Stimulated activated CD8-positive, alpha-beta memory T cell treated with anti-CD3 and anti-CD28 coated beads, Interleukin-4, amount 100 ng/mL, for 24 hours (primary cell): ENCODE measurements at places on chromosomes 6 and 20.

- DNase-seq = no peak
Measured at GRCh38 chr20:49579195-49579594, 11.3 kb upstream of the PTGIS start.

- no peak for DNase-seq
Measured at GRCh38 chr6:56671651-56672461, 29.2 kb upstream of the DST start.

GRCh38 chr20:38252292-38253288 lies 7.9 kb downstream of the KIAA1755 start:
- no peak for DNase-seq

DNA sequence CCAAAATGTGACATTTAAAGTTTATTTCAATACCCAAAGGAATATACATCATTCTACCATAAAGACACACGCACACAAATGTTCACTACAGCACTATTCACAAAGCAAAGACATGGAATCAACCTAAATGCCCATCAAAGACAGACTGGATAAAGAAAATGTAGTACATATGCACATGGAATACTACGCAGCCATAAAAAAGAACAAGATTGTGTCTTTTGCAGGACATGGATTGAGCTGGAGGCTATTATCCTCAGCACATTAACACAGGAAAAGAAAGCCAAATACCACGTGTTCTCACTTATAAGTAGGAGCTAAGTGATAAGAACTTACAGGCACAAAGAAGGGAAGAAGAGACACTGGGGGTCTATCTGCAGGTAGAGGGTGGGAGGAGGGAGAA lies 22.4 kb downstream of the ATP9A start:
- no peak for DNase-seq

- no peak for DNase-seq
Measured at GRCh38 chr6:140825731-140826130, 1307.0 kb upstream of the GJE1 start.

DNA sequence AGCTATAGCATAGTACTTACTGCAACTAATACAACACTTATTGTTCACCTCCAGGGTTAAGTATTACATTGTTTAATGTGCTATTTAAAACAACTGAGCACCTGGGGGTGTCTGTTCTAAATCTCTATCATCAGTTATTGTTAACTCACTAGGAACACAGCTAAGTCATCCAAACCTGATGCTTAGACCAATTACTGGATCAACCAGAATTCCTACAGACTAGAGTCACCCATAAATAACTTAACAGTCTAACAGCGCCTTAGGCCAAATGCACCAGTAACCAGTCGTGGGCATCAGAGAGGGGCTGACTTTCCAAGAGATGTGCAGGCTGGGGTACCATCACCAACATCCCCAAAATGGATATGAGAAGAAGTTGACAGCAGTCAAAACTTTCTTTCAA lies 110.7 kb downstream of the ADTRP start:
- DNase-seq = no peak

DNA sequence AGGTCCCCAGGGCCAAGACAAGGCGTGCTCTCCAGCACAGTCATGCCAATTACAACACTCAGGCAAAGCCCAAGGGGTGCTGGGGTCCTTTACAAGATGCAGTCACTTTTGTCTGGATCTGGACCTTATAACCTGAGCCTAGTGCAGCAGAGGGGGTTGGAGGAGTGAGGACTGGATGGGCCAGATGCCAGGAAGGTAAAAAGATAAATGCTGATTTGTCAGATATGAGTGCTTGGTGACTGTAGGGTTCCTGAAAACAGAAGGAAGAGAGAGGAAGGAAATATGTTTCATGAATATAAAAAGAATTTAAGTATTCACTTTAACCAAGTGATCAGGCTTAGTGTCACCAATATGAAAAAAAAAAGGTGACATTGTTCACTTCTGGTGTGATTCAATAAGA lies 43.4 kb upstream of the TFAP2A start:
- no peak for DNase-seq

GRCh38 chr6:133880896-133881295 lies 8.0 kb upstream of the TCF21 start:
- DNase-seq = no peak

DNA sequence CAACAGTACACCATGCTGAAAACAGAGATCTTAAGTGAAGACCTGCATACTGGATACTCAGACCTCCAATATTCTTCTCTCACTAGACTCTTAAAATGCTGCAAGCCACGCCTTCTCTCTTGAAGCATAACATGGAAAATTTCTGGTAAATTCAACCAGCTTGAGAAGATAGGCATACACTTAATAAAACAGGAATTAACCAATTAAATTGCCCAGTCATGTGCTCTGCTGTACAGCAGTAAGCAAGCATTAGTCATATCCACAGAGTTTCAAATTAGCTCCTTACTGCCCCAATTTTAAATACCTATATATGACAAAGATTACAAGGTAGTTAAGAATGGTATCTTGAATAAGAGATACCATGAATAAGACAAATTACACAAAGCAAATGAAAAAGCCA lies 53.8 kb downstream of the C6orf58 start:
- DNase-seq = no peak

DNA sequence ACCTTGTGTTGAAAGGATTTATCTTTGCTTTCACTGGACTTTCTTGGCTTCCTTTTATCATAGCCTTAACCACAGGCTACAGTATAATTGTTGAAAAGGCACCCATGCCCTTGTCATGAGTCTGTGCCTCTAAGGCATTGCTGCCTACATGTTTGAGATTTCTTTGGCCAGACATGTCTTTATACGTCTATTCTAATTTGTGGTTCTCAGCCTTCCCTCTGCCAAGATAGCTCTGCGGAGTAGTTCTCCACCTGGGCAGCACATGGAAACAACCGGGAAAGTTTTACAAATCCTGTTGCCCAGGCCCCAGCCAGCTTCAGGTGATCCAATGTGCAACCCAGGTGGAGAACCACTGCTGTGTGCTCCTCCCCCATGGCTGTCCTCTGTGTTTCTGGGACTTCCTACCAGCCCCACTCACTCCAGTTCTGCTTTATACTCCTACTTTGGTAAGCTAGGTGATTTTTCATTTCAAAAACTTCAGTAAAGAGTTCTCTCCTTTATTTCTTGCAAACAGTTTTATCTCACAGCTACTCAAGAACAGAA lies 159.6 kb upstream of the MYLIP start:
- DNase-seq = no peak

DNA sequence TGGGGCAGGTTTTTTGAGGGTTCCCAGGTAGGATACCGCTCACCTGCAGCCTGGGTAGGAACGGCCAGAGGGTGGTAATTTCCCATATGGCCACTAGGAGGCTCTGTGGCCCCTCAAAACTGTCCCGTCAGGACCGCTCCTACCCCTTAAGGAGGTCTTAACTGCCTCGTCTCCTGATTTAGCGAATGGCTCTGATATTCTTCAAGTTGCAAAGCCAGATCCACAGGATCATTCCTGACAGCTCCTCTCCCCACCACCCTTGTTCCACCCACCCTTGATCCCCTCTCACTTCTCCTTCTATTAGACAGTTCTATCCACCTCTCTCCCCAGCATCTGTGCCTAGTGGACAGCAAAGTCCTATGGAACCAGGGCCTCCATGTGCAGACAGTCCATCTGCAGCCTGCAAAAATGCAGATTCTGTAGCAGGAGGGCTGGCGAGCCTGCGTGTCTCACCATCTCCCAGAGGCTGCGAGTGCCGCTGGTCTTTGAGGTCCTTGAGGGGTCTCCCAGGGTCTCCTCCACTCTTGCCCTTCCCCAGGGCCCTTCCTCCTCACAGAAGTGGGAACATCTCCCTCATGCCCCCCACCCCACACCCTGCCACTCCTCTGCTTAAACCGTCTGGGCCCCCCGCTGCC lies 34.3 kb upstream of the ZBP1 start:
- peak; percentile 37 for DNase-seq

- DNase-seq = no peak
Measured at GRCh38 chr6:30494291-30494861, 5.1 kb downstream of the HLA-E start.

GRCh38 chr20:10665027-10665561 lies 8.7 kb downstream of the JAG1 start:
- DNase-seq = no peak

GRCh38 chr6:143397227-143398222 lies 53.0 kb downstream of the ADAT2 start:
- DNase-seq = peak; percentile 7

- DNase-seq = no peak
Measured at GRCh38 chr6:149929422-149929821, 6.5 kb upstream of the RAET1G start.

DNA sequence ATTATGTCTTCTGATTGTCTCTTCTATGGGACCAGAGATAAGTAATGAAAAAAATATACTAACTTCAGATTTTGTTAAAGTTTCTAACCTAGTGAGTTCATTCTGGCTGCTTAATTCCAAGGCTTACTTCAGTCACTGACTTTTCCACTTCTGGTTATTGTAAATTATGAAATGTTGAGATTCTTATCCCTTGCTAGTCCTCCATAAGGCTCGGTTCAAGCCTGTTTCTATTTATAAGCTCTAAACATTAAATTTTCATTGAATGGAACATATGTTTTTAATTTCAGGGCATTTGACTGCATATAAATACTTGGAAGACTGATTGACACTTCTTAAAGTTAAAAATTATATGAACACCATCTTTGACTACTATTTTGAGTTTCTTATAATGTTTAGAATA lies 23.6 kb upstream of the NKAIN2 start:
- no peak for DNase-seq

GRCh38 chr6:162622572-162622971 lies 105.0 kb downstream of the PRKN start:
- DNase-seq = no peak

- no peak for DNase-seq
Measured at GRCh38 chr20:32033316-32033715, 18.7 kb upstream of the HCK start.
